ENCODE measurements at places on chromosomes 5 and 9. TPM values are rescaled to one million over a fixed set of nuclear protein-coding genes. Genes with fewer than 3 reads are reported as not detected.

Gene TBC1D13
- 12.3 TPM for total RNA-seq

Gene CDC20B
- total RNA-seq: not detected

Gene C5orf63
- total RNA-seq: 2.2 TPM

Gene ELAVL2
- total RNA-seq: not detected

Gene PCDHB9
- not detected for total RNA-seq

Gene PPP6C
- 16.2 TPM for total RNA-seq

Gene EQTN
- total RNA-seq: not detected

Gene IFNA21
- not detected for total RNA-seq

Gene LCN1
- not detected for total RNA-seq

Gene SLC6A18
- total RNA-seq: not detected

Gene PRR16
- 23.9 TPM for total RNA-seq

Gene UQCRQ
- 237 TPM for total RNA-seq

Gene DEPDC1B
- 16.4 TPM for total RNA-seq

Gene LCN12
- not detected for total RNA-seq

Gene GFPT2
- 57.5 TPM for total RNA-seq

Gene C8G
- not detected for total RNA-seq

Gene CDKN2B
- total RNA-seq: 10.4 TPM

Gene CEL
- 0.17 TPM for total RNA-seq

Gene S100Z
- total RNA-seq: not detected

Gene IFNA2
- total RNA-seq: not detected

Gene DDX31
- total RNA-seq: 8.2 TPM

Gene STPG3
- total RNA-seq: not detected

Gene SLCO6A1
- not detected for total RNA-seq

Gene CENPP
- total RNA-seq: 6.8 TPM

Gene FER
- total RNA-seq: 5.2 TPM

Gene PIP5KL1
- total RNA-seq: 2.1 TPM

Gene ADRA1B
- total RNA-seq: 2.4 TPM

Gene ACTBL2
- total RNA-seq: 0.15 TPM

Gene TAF11L9
- total RNA-seq: not detected

Gene LHX2
- 0.15 TPM for total RNA-seq

Gene BAAT
- total RNA-seq: under 0.01 TPM

Gene PPP3R2
- total RNA-seq: not detected

Gene GLRX
- 112 TPM for total RNA-seq

Gene MTX3
- 4.9 TPM for total RNA-seq

Gene TAF11L5
- total RNA-seq: not detected

Gene EIF4E1B
- not detected for total RNA-seq

Gene PKD2L2
- total RNA-seq: not detected

Gene OTULIN
- total RNA-seq: 20.1 TPM

Data from bronchus fibroblast of lung (primary cell).